Right ventricle myocardium inferior (tissue), 1 donor: ENCODE measurements at places on chromosomes 6 and 20. TPM values are rescaled to one million over a fixed set of nuclear protein-coding genes. Genes with fewer than 3 reads are reported as not detected.

DNA sequence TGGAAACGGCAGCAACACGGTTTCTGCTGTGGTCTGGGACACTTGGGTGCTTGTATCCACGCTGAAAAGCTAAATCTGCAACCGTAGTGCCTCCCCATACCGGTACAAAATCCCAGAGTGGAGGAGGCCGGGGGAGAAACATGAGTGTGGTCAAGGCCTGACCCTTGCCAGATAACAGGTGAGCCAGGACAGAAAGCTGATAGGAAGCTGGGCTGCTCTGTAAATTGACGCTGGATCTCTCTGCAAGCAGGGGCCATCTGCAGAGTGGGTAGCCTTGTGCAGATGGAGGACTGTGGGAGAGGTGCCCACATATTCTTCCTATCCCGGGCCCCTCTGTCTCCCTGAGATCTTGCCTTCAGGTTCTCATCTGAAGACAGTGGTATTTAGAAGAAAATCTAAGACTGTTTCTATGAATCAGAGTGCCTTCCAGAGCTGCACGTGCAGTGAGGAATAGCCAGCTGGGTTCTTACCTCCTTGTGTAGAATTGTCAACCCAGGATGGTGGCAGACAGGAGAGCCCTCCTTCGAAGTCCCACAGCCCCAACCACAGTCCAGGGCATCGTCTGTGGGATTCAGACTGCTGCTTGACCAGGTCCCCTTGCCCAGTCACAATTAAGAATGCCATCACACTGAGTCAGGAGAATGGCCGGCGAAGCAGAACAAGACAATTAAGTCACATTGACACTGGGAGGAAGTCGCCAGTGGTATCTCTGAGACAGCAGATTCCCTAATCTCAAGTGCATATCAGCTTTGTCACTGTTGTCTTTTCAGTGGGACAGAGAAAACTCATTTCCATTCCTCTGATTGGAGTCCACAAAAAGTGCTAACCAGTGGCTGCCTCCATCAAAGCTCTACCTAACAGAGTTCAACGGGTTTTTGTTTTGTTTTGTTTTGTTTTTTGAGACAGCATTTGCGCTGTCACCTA lies 100.0 kb upstream of the RIPOR2 start:
- no peak for DNase-seq

GRCh38 chr6:79302341-79302740 lies 67.9 kb upstream of the HMGN3 start:
- DNase-seq, result no peak

DNA sequence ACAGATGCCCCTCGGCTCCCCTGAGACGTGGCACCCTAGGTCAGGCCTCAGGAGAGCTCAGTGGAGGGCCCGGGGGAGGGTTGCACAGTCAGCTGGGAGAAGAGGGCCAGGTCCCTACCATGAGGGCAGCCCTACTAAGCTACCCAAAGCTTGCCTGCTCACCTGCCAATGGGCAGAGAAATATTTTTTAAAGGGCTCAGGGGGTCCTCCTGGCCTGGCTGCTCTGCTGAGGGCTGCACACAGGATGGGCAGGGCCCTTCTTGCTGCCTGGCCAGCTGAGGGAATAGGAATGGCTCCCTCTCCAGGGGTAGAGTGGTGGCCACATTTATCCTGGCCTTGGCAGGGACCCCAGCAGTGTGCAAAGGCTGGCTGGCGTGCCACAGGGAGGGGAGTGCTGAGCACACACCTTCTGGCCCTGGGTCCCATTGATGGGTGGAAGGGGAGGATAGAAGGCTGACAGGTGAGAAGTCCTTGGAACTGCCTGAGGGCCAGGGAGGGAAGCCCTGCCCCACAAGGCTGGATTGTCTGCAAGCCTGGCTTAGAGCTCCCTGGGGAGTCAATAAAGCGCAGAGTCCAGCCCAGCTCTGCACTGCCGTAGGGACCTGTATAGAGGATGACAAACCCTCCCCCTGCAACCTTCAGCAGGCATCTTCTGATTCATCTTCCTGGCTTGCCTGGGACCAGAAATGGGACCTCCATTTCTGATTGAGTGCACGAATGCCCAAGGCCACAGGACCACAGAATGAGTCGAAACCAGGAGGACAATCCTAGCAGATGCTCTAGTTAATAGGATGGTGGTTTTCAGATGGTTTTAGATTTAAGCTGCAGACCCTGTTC lies 62.1 kb downstream of the NOL4L start:
- no peak for DNase-seq

DNA sequence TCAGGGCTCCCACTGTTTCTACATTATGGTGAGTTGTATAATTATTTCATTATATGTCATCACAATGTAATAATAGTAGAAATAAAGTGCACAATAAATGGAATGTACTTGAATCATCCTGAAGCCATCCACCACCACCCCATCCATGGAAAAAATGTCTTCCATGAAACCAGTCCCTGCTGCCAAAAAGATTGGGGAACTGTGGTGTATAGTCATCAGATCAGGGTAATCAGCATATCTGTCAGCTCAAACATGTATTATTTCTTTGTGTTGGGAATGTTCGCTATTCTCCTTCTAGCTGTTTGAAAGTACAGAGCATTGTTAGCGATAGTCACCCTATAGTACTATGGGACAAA lies 33.8 kb upstream of the SLC22A23 start:
- DNase-seq, result no peak

DNA sequence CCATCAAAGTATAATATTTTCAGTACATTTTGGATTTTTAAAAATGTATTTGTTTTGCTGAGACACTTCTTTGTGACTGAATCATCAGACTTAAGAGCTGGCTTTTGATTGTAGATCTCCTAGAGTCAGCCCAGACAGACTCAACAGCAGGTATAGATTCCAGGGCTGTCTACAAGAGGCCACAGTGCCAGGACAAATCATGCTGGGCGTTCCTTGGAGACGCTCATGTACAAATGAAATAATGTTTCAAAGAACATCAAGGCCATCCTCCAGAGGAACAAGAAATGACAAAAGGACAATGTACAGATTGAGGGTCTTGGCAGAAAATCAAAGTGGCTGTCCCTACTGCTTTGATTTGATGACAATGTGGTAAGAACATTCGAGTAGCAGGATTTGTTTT lies 369.3 kb downstream of the GRIK2 start:
- DNase-seq, result no peak

Gene EYA2
- total RNA-seq, result 1.5 TPM

Gene MEP1A
- not detected for total RNA-seq

Gene MPIG6B
- 0.70 TPM for total RNA-seq

GRCh38 chr20:49573900-49574416 lies 6.0 kb upstream of the PTGIS start:
- no peak for DNase-seq

DNA sequence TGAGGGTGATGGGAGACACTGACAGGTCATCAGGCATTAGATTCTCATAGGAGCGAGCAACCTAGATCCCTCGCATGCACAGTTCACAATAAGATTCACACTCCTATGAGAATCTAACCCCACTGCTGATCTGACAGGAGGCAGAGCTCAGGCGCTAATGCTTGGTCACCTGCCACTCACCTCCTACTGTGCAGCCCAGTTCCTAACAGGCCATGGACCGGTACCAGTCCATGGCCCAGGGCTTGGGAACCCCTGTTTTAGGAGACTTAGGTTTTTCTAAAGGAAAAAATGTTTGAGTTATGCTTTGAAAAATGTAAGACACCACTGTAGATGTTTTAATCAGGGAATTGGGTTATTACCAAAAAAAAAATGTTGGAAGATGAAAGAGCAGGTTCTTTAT lies 6.7 kb downstream of the HLA-E start:
- no peak for DNase-seq

DNA sequence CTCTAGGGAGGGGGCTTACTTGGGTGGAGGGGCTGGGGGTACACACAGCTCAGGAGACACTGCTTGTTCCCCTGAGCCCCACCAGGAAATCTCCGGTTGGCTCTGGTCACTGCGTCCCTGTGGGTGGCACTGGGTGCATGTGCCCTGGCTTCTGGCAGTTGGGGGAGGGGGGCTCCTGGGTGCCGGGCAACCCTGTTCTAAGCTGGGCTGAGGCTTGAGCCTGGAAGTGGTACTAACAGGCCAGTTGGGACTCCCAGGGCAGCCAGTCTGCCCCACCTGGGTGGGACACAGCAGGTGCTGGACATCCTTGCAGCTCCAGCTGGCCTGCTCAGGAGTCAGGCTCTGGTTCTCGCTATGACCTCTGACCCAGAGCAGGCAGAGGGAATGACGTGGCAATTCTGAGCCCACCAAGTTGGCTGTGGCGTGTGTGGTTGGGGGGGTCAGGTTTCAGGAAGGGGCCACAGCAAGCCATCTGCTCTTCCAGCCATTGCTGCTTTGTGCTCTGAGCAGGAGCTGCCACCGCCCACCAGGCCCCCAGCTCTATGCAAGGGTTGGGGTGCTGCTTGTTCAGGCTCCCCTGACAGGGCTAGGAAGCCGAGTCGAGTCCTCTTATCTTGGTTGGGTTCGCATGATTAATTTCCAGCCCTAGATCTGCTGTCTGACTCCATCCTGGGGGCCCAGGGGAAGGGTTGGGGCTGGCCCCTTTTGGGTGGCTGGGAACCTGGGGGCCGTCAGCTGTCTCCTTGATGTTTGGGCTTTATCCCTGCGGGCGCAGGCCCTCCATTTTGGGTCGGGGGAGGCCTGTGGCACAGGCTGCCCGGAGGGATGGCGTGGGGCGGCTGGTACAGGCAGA lies 590 bp downstream of the C20orf204 start:
- DNase-seq, result peak; percentile 53

GRCh38 chr6:15369838-15370237 lies 124.0 kb downstream of the JARID2 start:
- no peak for DNase-seq

- DNase-seq, result no peak
These were observed 9.2 kb upstream of the IL17F start for GRCh38 chr6:52253494-52253893.

DNA sequence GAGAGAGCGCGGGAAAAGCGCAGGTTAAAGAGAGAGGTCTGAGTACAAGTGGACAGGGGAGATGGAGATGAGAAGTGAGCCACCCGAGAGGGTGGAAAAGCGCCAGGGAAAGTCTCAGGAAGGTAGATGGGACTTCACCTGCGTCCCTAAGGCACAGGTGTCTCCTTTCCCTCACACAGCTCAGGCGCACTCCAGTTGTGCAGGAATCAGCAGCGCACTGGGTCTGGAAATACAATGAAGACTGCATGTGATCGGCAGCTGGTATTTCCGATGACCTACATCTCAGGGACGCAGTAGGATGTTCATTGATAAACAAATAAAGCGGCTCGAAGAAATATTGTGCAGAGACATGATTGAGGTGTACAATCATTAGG lies 432 bp upstream of the KHDRBS2 start:
- DNase-seq, result no peak

Gene ZSCAN16
- total RNA-seq, result 2.2 TPM

GRCh38 chr6:85580118-85580877 lies 13.4 kb downstream of the SNX14 start:
- no peak for DNase-seq

GRCh38 chr6:127182501-127182900 lies 64.0 kb downstream of the RSPO3 start:
- no peak for DNase-seq

GRCh38 chr20:5908981-5909380 lies 41.4 kb downstream of the TRMT6 start:
- no peak for DNase-seq

GRCh38 chr6:38153798-38154345 lies 334.3 kb downstream of the ZFAND3 start:
- DNase-seq, result no peak

GRCh38 chr6:144921206-144921975 lies 636.3 kb downstream of the UTRN start:
- no peak for DNase-seq

Gene AIF1
- 22.1 TPM for total RNA-seq

DNA sequence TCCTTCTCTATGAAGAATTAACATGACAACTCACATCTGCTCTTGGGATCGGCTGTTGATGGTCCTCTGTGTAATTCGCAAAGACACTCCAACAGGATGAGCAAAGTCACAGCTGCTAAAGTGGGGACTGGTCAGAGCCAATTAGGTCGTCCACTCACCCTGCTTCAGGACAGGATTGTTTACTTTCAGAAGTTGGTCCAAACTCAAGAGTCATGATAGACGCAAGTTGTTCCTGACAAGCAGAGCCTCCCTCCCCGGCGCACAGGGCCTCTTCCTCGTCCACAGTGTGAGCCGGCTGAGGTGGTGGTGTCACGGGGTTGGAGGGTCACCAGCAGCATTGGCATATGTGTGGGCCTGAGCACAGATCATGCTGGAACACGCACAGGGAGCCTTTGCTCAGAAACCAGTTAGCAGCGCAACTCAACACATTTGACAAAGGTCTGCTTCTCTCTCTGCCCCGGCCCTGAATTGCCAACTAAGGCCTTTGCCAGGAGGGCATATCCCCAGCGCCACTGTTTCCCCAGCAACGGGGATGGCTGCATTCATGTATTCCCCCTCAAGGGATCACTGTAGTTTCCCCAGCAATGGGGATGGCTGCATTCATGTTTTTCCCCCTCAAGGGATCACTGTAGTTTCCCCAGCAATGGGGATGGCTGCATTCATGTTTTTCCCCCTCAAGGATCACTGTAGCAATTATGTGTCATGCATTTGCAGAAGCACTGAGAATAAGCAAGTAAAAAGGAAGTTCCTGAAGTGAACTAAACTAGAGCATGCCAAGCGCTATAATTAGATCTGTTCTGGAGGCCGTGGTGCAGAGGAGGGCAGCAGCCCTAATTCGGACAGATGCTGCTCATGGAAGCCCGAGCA lies 111.7 kb downstream of the THBS2 start:
- peak; percentile 85 for DNase-seq

- DNase-seq, result no peak
These were observed 434.3 kb upstream of the IMPG1 start for GRCh38 chr6:76506808-76507207.

- DNase-seq, result no peak
These were observed 1.4 kb downstream of the PHACTR1 start for GRCh38 chr6:12718015-12718414.

GRCh38 chr20:6685181-6685582 lies 82.3 kb upstream of the BMP2 start:
- no peak for DNase-seq

DNA sequence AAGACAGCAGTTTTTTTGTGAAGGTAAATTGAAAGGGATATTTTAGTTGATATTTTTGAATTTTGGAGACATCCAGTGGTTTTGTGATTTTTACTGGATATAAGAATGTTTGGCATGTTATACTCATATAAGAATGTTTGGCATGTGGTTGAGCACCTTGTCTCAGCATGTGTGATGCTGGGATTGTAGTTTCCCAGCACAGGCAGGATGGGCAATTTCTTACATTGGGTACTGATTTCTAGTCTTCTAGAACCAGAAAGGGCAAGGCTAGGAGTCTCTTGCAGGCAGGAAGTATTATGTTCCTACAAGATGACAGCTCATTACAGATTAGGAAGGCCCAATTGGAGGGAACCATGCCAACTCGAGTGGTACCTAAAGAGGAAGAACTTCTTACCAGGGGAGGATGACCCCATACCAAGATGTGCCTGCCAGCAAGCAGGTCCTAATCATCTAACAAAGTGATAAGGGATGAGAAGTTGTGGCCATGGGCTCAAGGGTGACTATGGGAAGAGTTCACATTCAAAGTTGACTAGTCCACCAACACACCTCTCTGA lies 377.8 kb downstream of the UTRN start:
- DNase-seq, result no peak

Gene SIM1
- total RNA-seq, result not detected

- no peak for DNase-seq
These were observed 83.4 kb downstream of the TCP11 start for GRCh38 chr6:35057449-35058357.

GRCh38 chr6:138240476-138241245 lies 22.4 kb upstream of the PBOV1 start:
- no peak for DNase-seq
